Liver (tissue), 10 donors: ENCODE measurements at places on chromosomes 1 and 21. TPM values are rescaled to one million over a fixed set of nuclear protein-coding genes. Genes with fewer than 3 reads are reported as not detected.

DNA sequence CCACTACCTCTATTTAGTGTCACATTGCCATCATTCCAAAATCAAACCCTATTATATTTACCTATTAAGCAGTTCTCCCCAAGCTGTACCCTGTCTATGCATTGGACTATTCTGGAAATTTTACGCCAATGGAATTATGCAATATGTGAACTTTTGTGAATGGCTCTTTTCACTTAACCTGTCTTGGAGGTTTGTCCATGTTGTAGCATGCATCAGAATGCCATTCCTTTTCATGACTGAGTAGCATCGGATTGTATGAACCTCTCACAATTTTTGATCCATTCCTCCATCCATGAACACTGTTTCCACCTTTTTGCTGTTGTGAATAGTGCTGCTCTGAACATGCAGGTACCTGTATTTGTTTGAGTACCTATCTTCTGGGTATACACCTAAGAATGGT, 33.7 kb downstream of the FAM163A start:
- no peak for DNase-seq
- H3K27ac ChIP-seq: no peak overlapping the region
- no peaks in the 10 kb centered on the region for H3K4me1 ChIP-seq
- H3K27me3 ChIP-seq: no peaks in the 10 kb centered on the region
- H3K4me3 ChIP-seq: no peak overlapping the region
- H3K36me3 ChIP-seq: no peaks in the 10 kb centered on the region

- H3K27ac ChIP-seq: no peak overlapping the region
- no peak overlapping the region for H3K4me3 ChIP-seq
- no peaks in the 10 kb centered on the region for H3K36me3 ChIP-seq
- no peaks in the 10 kb centered on the region for H3K27me3 ChIP-seq
- DNase-seq: no peak
Observed at GRCh38 chr1:230629511-230629910, 12.8 kb upstream of the COG2 start.

DNA sequence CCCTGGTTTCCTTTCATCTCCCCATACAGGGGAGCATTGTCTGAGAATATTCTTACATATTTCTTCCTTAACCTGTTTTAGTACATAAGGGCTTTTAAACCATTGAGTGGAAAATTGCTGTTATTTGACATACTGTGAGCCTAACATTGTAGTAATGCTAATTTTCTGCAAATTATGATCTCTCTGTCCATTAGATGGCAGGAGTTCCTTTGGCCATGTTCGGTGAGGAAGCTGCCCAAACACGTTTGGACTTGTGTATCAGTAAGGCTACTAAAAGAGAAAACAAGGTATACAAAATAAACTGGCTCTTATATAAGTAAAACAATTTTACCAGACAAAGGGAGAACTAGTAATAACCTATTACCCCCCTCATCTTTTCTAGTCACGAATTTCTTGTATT, 29.2 kb downstream of the CDC7 start:
- no peaks in the 10 kb centered on the region for H3K36me3 ChIP-seq
- no peaks in the 10 kb centered on the region for H3K4me1 ChIP-seq
- H3K27me3 ChIP-seq: no peaks in the 10 kb centered on the region
- H3K4me3 ChIP-seq: no peak overlapping the region
- DNase-seq: no peak

DNA sequence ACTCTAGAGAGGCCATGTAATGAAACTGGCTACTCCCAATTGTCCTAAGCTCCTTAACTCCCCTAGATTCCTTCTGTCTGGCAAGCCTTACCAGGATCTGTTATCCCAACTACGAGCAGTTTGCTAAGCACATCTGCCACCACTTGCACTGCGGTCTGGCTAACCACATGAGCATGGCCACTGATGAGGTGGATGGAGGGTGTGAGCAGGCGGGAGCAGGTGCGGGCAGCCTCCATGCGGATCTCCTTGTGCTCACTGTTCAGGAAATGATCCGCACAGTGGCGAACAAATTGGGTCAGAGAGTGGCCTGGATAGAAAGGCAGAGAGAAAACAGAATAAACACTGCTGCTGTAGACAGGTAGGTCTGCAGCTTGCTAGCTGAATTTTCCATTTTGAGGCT, 24.0 kb downstream of the MTOR start:
- H3K4me1 ChIP-seq: no peaks in the 10 kb centered on the region
- no peaks in the 10 kb centered on the region for H3K27me3 ChIP-seq
- H3K36me3 ChIP-seq: peaks cover 44% of the 10 kb centered on the region
- H3K27ac ChIP-seq: no peak overlapping the region
- DNase-seq: no peak

GRCh38 chr1:37040773-37041172, 6.5 kb upstream of the GRIK3 start:
- DNase-seq: no peak
- H3K27ac ChIP-seq: no peak overlapping the region
- peaks cover 5% of the 10 kb centered on the region for H3K27me3 ChIP-seq
- no peaks in the 10 kb centered on the region for H3K4me1 ChIP-seq
- no peaks in the 10 kb centered on the region for H3K36me3 ChIP-seq

The TESK2 gene
- total RNA-seq: 6.6 TPM

- no peak overlapping the region for H3K27ac ChIP-seq
- no peaks in the 10 kb centered on the region for H3K27me3 ChIP-seq
- no peak overlapping the region for H3K4me3 ChIP-seq
Observed at GRCh38 chr21:42569732-42570301, 56.2 kb downstream of the SLC37A1 start.
